ENCODE measurements at places on chromosomes 3 and 15.
A peak's percentile ranks its signal among the peaks of the same experiment; 100 is the strongest.

GRCh38 chr3:133851931-133852330, 43.8 kb downstream of the RAB6B start:
- no peak for DNase-seq

GRCh38 chr3:14524920-14525660, 15.1 kb downstream of the GRIP2 start:
- peak; percentile 1 for DNase-seq

- DNase-seq: no peak
These were observed 89.7 kb upstream of the KLF13 start for GRCh38 chr15:31237043-31237324.

- DNase-seq: no peak
These were observed 26.3 kb upstream of the DYNC1LI1 start for GRCh38 chr3:32596909-32597369.

DNA sequence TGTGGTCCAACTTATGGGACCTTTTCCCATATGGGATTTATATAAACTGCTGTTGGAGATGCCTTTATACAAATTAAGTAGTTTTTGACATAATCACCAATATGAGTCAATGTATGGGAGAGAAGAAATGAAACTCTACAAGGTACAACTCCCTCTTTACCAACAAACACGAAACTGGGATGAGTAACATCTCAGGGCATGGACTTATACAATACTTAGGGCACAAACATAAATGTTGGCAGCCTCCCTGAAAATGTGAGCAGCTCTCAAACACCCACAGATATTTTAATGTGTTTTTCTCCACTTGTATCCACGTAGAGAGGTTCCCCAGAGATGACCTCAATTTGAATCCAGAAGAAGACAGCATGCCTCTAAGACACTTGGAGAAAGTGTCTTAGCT, 161.6 kb downstream of the MAGI1 start:
- DNase-seq: no peak

GRCh38 chr3:73687106-73688004, 62.6 kb upstream of the PDZRN3 start:
- DNase-seq: no peak

All from left colon (tissue), 2 donors.